A549 treated with ZK216348 at 1 μM for 4 hours (cell line): ENCODE measurements at places on chromosomes 4 and X. TPM values are rescaled to one million over a fixed set of nuclear protein-coding genes. Genes with fewer than 3 reads are reported as not detected.

The SMIM31 gene
- 0.08 TPM in 1 of 5 replicates, not detected in the others for total RNA-seq

The NKX6-1 gene
- total RNA-seq = 0.20 to 0.69 TPM (median 0.48 TPM) in 5 replicates

The G3BP2 gene
- total RNA-seq = 59.1 to 142 TPM (median 81.4 TPM) in 5 replicates

The PRSS12 gene
- total RNA-seq = 0.26 to 0.62 TPM (median 0.42 TPM) in 5 replicates

The DCAF12L2 gene
- 0.05 to 0.09 TPM (median 0.07 TPM) in 3 of 5 replicates, not detected in the others for total RNA-seq

The NUP62CL gene
- total RNA-seq = 13.3 to 20.0 TPM (median 15.5 TPM) in 5 replicates

The MAP3K15 gene
- total RNA-seq = 1.7 to 2.6 TPM (median 2.1 TPM) in 5 replicates

The BST1 gene
- 16.7 to 22.6 TPM (median 18.2 TPM) in 5 replicates for total RNA-seq

The NHSL2 gene
- total RNA-seq = 0.25 to 0.42 TPM (median 0.27 TPM) in 5 replicates

The TMEM31 gene
- 0.40 TPM in 1 of 5 replicates, not detected in the others for total RNA-seq

The UGT2B11 gene
- 0.06 to 0.17 TPM (median 0.09 TPM) in 3 of 5 replicates, not detected in the others for total RNA-seq

The SH3RF1 gene
- 7.8 to 11.3 TPM (median 10.9 TPM) in 5 replicates for total RNA-seq

The UGT8 gene
- 0.08 to 0.15 TPM (median 0.11 TPM) in 5 replicates for total RNA-seq

The GLOD5 gene
- not detected in 5 replicates for total RNA-seq

The NAP1L3 gene
- 0.25 to 0.92 TPM (median 0.33 TPM) in 5 replicates for total RNA-seq

The SH3TC1 gene
- total RNA-seq = 10.7 to 23.0 TPM (median 16.2 TPM) in 5 replicates

The CXCL10 gene
- total RNA-seq = 0.12 to 0.18 TPM in 2 of 5 replicates, not detected in the others

The PCDH19 gene
- 0.02 to 0.06 TPM (median 0.04 TPM) in 3 of 5 replicates, not detected in the others for total RNA-seq

The RS1 gene
- not detected in 5 replicates for total RNA-seq

The ESX1 gene
- 0.14 to 0.16 TPM in 2 of 5 replicates, not detected in the others for total RNA-seq

The RAB9B gene
- 0.04 TPM in 1 of 5 replicates, not detected in the others for total RNA-seq

The ATRX gene
- 15.1 to 23.0 TPM (median 19.5 TPM) in 5 replicates for total RNA-seq

The JCHAIN gene
- 0.13 to 0.70 TPM (median 0.22 TPM) in 3 of 5 replicates, not detected in the others for total RNA-seq

The DKK2 gene
- total RNA-seq = not detected in 5 replicates

The RHOXF1 gene
- not detected in 5 replicates for total RNA-seq
